ENCODE measurements at places on chromosomes 7 and 10.

DNA sequence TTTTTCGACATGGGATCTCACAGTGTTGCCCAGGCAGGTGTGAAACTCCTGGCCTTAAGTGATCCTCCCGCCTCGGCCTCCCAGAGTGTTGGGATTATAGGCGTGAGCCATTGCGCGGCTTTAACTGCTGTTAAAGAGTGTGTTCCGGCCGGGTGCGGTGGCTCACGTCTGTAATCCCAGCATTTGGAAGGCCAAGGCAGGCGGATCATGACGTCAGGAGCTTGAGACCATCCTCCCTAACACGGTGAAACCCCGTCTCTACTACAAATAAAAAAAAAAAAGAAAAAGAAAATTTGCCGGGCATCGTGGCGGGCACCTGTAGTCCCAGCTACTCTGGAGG, 1.1 kb downstream of the RABGEF1 start:
- DNase-seq = peak; percentile 26

GRCh38 chr10:100508691-100509150, 10.9 kb downstream of the SEC31B start:
- DNase-seq = peak; percentile 39

DNA sequence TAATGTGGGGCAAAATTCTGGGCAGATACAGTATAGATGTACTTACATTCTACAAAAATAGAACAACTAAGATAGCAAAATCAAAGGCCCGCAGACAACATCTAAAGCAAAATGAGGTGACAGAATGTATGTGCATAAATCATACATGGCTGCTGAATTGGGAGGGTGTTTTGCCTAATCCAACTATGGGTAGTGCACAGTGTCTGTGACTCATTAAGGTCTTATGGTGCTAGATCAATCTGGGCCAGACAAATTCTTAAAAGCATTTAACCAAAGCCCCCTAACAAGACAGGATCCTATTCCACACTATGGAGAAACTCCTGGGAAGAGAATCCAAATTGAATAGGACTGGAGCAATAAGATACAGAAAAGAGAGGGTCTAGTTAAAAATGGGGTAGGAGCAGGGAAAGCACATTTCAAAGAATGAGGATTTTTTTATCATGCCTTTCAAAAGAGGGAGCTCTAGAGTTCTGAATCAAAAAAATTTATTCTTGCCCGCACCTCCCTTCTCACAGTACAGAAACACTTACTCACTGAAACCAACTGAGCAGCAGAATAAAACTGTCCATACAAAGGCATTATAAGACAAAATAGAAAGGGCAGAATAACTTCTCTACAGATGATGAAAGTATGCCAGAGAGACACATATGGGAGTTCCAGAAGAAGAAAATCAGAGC, 181.3 kb downstream of the RNLS start:
- peak; percentile 34 for DNase-seq

GRCh38 chr7:23594879-23595604, 2.1 kb upstream of the CCDC126 start:
- no peak for DNase-seq

DNA sequence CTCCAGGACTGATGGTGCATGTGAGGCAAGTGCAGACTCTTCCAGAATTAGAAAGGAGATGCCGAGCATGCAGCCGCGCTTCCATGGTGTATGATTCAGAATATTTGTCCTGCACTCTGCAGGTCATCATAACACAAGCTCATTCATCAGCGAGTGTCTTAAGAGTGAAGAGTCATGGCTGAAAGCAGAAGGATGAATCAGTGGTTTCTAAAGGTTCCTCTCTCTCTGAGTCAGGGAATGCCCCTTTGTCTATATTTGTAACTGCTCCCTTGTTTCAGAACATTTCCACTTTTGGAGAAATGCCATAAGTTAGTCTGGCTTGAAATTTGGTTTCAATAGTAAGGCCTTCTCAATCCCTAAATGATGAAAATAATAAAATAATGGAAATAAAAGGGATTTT, 52.3 kb downstream of the HECW1 start:
- DNase-seq = peak; percentile 97

DNA sequence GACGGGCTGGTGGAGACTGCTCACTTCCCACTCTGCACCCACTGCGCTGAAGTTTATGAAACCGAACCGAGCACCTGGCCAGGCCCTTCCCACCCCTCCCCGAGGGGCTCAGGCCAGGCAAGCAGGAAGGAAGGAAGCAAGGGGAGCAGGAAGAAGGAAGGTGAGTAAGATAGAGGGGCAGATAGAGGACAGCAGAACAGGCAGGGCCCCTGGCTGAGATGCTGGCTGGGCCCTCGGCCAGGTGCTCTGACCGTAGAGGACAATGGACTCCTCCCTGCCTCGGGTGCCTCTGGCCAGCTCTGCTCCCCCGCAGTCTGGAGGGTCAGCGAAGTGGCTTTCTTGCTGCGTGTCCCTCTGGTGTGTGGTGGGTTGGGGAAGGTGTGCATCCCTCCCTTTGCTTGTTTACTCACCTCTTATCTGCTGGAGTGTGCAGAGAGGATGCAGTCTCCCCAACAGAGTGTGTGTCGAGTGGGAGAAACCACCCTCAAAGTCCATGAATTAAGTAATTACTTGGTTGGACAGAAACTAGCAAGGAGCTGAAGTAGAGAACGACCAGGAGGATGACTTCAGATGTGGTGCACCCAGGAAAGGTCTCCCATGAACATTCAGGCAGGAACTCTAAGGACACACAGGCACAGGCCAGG, 82.8 kb upstream of the PPP2R2D start:
- DNase-seq = no peak

Data from HCEC 1CT (cell line).